ENCODE measurements at places on chromosomes 2 and 18.

GRCh38 chr2:46988733-46989481, 73.3 kb upstream of the MCFD2 start:
- no peak for DNase-seq

GRCh38 chr2:10297191-10297830, 5.4 kb upstream of the HPCAL1 start:
- DNase-seq: no peak

DNA sequence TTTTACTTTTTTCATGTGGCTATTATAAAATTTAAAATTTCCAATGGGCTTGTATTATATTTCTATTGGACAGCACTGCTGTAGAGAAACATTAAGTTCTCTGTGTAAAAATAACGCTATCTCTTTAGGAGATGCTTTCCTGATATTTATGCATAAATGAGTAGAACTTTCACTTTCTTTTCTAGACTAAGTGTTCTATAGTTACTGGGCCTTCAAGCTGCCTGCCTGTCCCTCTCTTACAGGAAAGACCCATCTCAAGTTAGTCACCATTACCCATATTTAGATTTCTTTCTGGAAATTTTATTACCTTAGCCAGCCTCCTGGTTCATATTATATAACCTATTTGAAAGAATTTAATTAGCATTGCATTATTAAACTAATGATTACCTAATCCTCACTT, 4.8 kb downstream of the ITGA4 start:
- DNase-seq: no peak

- no peak for DNase-seq
These were observed 16.6 kb downstream of the SMC6 start for GRCh38 chr2:17736989-17737388.

GRCh38 chr2:193907561-193907960, 1712.8 kb upstream of the TMEFF2 start:
- DNase-seq: no peak

GRCh38 chr2:119369845-119370244, 3.1 kb downstream of the DBI start:
- no peak for DNase-seq

DNA sequence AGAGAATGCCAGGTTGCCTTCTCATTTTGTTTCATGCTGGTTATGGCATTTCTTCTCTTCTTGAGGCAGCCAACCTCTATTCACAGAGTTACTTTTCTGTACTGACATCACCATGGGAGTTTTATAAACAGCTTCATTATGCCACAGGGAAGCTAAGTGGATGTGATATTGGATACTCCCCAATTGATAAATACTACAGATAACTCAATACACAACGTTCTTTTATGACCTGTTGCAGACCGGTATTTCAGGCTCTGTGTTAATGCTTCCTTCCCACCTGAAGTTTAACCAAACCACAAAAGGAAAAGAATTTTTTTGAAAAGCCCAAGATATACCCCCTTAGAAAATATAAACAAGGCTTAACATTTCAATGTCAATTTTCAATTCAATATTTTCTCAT, 258.3 kb upstream of the SOX11 start:
- DNase-seq: no peak

- DNase-seq: no peak
These were observed 1019.5 kb upstream of the LRRTM1 start for GRCh38 chr2:81324046-81324445.

DNA sequence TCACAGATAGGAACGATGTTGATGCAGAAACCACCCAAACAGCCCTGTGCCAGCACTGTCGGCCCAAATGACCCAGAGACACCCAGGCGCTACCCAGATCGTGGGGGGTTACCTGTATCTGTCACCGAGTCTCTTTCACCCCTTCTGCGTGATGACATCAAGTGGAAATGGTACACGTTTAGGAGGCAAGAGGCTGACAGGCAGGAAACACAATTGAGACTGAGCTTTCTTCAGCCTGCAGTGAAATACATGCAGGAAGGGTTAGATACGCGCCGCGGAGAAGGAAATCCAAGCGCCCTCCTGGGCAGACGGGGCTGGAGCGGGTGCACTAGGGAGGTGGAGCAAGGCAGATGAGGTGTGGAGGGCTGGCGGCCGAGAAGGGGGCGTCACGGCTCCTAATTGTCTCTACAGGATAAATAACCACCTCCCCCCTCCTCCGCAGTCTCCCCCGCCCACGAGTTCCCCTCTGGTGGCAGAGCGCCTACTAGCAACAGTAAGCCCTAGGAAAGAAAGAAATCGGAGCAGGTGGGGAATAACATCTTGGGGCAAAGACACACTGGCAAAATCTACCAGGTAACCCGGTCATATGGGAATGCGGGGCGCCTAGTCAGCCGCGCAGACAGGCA, at the start of gene RNF152:
RNF152 (minus strand) TSS at position 325 of the 626 bp plus-strand sequence. CDS start 76,544 bp downstream, outside the sequence.
- DNase-seq: no peak

- no peak for DNase-seq
These were observed 60.4 kb downstream of the MAP3K20 start for GRCh38 chr2:173136067-173136466.

- DNase-seq: no peak
These were observed 34.6 kb upstream of the SLC14A1 start for GRCh38 chr18:45689396-45689795.

GRCh38 chr2:2260696-2261268, 70.3 kb downstream of the MYT1L start:
- DNase-seq: no peak

- DNase-seq: no peak
These were observed 98.6 kb downstream of the CPO start for GRCh38 chr2:207037896-207038295.

- DNase-seq: no peak
These were observed 49.6 kb downstream of the SOWAHC start for GRCh38 chr2:109663721-109664120.

GRCh38 chr2:205722283-205722918, 40.1 kb downstream of the NRP2 start:
- DNase-seq: no peak

Measured in stimulated activated CD4-positive, alpha-beta T cell treated with anti-CD3 and anti-CD28 coated beads, Interleukin-4, amount 100 ng/mL, for 48 hours (primary cell).